Activated B cell treated with CpG ODN at 0.5 μM for 24 hours (primary cell): ENCODE measurements at places on chromosomes 7 and 10. TPM values are rescaled to one million over a fixed set of nuclear protein-coding genes. Genes with fewer than 3 reads are reported as not detected.

- no peak for DNase-seq
Measured at GRCh38 chr7:113561446-113561845, 357.4 kb downstream of the PPP1R3A start.

- DNase-seq: no peak
Measured at GRCh38 chr7:129553899-129554461, 51.6 kb downstream of the SMKR1 start.

- DNase-seq: no peak
Measured at GRCh38 chr10:22832066-22832602, 95.7 kb upstream of the ARMC3 start.

Gene RBP3
- not detected in 2 replicates for total RNA-seq

Gene DRGX
- not detected in 2 replicates for total RNA-seq

Gene CNNM1
- 0.02 TPM in 1 of 2 replicates, not detected in the other for total RNA-seq

Gene CFAP70
- 1.2 and 1.7 TPM in 2 replicates for total RNA-seq

- DNase-seq: no peak
Measured at GRCh38 chr10:101902032-101902819, 58.6 kb upstream of the KCNIP2 start.

DNA sequence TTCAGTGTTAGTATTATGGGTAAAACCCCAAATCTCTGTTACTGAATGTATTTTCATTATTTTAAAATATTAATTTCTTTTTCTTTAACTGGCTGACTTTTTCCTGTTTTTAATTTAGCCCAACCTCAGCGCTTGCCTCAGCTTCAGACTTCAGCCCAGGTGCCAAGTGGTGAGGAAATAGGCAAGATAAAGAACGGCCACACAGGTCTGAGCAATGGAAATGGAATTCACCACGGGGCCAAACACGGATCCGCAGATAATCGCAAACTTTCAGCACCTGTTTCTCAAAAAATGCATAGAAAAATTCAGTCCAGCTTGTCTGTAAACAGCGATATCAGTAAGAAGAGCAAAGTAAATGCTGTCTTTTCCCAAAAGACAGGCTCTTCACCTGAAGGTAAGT lies 57.5 kb downstream of the MDFIC start:
- no peak for DNase-seq

DNA sequence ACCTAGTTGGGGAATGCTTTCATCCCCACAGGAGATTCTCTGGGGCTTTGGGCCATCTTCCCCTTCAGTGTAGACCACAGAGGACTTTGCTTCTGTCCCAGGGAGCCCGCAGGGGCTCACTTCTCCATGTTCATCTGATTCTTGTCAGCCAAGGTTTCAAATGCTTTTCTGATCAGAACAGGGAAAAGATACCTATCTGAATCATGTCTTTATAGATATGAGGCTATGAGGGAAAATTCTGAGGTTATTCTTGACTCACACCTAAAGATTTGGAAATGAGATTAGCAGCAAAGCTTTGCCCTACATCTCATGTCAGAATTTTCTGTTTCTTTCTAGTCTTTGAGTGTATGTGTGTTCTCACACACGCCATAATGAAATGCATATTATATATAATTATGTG lies 53.3 kb downstream of the FIGNL1 start:
- DNase-seq: no peak

Gene NEURL1
- total RNA-seq: 0.61 and 0.93 TPM in 2 replicates

GRCh38 chr10:52110576-52110975 lies 203.5 kb upstream of the DKK1 start:
- no peak for DNase-seq

- DNase-seq: no peak
Measured at GRCh38 chr7:67056683-67057082, 60.0 kb downstream of the TYW1 start.

Gene ZNF438
- 2.9 and 3.9 TPM in 2 replicates for total RNA-seq

DNA sequence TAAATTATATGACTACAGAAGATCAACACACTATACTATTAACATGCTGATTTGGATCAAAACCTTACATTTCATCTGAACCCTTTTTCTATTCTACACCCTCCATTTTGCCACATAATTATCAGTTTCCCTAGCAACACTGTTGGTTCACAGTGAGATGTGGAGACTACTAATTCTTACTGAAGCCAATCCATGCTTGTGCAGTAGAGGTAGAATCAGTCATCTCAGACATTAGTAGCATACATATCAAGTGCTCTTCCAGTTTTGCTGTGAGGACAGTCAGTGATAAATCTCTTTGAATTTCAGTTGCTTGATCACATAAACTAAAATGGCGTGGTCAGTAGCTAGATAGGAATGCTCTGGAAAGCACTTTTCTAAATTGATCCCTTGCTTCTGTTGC lies 70.3 kb downstream of the PON1 start:
- no peak for DNase-seq

DNA sequence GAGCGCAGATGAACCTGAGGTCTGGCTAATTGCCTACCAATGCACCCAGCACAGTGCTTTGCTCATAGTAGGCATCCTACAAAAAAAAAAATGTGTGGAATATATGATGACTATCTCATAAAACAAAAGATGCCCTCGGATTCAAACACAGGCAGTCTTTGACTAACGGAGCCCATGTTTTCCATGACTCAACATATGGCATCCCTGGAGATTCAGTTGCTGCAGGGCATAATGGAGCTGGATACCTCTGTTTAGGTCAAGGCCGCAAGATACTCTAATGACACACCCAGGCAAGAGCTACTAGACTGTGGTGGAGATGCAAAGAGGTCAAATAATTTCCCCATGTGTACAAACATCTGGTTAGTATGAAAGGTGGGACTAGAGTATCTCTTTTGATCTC lies 16.3 kb downstream of the CUBN start:
- DNase-seq: no peak

DNA sequence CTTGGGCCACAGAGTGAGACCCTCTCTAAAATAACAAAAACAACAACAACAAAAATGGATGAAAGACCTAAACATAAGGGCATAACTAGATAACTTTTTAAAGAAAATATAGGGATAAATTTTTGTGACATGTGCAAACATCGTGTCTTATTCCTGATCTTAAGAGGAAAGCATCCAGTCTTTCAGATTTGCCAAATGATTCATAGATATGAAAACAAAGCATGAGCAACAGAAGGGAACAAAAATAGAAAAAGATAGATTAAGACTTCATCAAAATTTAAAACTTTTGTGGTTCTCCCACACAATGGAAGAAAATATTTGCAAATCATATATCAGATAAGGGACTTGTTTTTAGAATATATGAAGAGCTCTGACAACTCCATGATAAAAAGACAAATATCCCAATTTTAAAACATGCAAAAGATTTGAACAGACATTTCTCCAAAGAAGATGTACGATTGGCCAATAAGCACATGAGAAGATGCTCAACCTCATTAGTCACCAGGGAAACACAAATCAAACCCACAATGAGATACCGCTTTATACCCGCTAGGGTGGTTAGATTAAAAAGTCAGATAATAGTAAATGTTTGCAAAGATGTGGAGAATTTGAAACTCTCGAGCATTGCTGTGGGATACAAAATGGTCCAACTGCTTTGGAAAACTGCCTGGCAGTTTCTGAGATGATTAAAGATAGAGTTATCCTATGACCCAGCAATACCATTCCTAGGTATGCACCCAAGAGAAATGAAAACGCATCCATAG lies 20.3 kb downstream of the PPIF start:
- no peak for DNase-seq

Gene NPY4R
- total RNA-seq: not detected in 2 replicates

DNA sequence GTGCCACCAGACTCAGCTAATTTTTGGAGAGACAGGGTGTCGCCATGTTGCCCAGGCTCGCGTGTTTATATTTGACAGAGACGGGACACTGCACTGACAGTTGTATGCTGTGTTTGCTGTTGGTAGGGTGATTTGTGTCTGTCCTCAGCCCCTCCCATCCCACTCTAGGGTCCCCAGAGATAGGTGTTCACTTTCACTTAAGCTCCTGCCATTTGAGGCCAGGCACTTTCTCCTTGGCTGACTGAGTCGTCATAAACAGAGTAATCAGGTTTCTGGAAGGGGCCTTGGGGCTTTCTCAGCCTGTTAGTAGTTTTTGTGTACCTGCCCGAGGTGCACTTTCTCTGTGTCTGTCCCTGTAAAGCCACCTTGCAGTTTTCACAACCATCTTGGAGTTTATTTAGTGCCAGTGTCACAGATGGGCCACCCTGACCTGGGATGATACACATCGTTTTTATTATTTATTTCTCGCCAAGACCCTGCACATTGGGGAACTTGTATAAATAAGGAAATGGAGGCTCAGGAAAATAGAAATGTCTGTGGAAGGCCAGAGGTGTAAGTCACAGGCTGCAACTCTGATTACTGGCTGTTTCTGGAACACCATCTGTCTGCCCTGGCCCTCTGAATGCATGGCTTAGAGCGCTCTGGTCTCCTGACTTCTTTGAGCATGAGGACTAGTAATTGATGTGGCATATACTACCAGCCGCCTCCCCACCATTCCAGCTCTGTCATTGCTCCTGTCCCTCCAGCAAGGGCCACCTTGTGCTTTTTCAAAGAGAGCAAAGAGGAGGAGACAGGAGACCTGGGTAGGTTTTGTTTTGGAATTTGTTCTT lies 81.9 kb upstream of the PDCD4 start:
- DNase-seq: no peak

Gene KIAA1217
- total RNA-seq: 0.32 and 0.71 TPM in 2 replicates

GRCh38 chr7:111639934-111640333 lies 77.6 kb upstream of the IMMP2L start:
- DNase-seq: no peak

GRCh38 chr10:132223156-132223590 lies 36.4 kb downstream of the DPYSL4 start:
- DNase-seq: peak; percentile 43

- no peak for DNase-seq
Measured at GRCh38 chr7:159015081-159015453, 129.6 kb downstream of the VIPR2 start.

Gene TRDMT1
- 15.0 and 19.9 TPM in 2 replicates for total RNA-seq
